ENCODE measurements at places on chromosomes 2 and 18.
A peak's percentile ranks its signal among the peaks of the same experiment; 100 is the strongest.

DNA sequence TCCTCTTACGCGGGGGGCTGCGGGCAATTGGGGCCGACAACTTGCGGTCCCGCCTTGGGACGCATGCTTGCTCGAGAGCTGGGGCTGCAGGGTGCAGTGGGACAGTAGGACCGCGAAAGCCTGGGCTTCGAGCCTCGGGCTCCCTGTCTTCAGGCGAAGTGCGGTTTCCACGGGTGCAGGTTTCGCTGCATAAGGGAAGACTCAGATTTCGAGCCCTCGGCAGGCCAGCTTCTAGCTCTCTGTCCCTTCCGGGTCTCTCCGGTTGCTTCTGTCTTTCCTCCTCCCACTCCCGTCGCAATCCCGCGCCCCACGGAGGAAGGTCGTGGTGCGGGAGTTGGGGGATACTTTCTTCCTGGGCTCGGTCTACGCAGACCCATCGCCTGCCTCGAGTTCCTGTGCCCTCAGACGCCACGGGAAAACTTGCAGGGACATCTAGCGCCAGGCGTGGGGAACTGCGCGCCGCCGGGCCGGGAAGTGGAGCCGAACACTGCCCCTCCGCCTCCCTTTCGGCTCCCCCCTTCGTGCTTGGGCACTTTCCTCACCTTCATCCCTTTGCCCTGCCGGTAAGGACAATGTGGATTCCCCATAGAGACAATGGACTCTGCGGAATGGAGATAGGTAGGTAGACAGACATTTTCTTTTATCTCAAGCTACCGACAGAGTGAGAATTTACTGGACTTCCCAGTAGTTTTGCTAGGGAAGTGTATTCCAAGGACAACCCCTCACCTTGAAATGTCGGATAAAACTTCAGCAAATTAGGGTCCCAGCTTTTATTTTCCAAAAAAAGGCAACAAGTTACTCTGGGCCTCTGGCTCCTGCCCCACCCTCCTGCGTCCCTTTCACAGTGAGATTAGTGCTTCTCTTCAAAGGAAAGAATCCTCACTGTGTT is 4.2 kb upstream of the HOXD13 start:
- no peak for DNase-seq

GRCh38 chr2:226312155-226312554 is 487.5 kb downstream of the IRS1 start:
- no peak for DNase-seq

GRCh38 chr18:41939326-41939725 is 15.7 kb upstream of the PIK3C3 start:
- DNase-seq, result no peak

GRCh38 chr2:54558188-54559005 is 102.3 kb downstream of the SPTBN1 start:
- peak; percentile 39 for DNase-seq

DNA sequence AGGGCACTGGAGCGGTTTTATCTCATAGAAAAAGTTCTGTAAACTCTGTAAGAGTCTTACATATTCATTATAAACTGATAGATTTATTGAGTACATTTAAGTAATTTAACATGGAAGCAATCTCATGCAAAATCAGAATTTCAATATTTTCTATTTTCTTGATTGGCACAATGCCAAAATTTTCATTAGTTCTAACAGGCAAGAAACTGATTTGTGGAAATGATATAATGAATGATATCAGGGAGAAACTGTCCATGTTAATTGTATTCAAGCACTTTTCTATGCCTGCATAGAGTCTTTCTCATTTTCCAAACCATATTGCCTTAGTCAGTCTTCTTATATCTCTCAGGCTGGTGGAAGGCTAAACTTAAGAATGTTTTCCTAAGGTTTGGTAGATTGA is 23.0 kb upstream of the SPAG16 start:
- DNase-seq, result no peak

- DNase-seq, result peak; percentile 77
Observed at GRCh38 chr2:64779117-64779690, 125.5 kb upstream of the SERTAD2 start.

- DNase-seq, result no peak
Observed at GRCh38 chr18:12008181-12008767, 27.0 kb downstream of the IMPA2 start.

All from LHCN-M2 (cell line).